ENCODE measurements at places on chromosomes 12 and 14.

- DNase-seq = no peak
Observed at GRCh38 chr12:11412731-11413130, 17.4 kb upstream of the PRB2 start.

DNA sequence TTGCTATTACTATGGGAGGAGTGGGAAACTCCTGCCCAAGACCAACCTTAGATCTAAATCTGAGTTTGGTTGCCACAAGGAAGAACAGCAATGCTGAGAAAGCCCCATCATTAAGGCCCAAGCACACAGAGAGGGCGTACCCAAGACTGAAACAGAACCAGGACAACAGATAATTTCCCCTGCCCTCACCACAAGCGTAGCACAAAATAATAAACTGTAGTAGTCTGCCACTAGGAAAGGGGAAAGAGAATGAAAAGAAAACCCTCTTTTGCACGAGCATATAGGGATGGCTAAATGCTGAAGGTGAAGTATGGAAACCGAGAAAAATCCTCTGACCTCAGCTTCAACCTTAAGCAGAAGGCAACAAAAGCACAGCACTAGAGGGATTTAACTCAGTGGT lies 76.5 kb upstream of the DHRS4 start:
- DNase-seq = no peak

GRCh38 chr12:1994429-1995143 lies 9.7 kb downstream of the DCP1B start:
- no peak for DNase-seq

DNA sequence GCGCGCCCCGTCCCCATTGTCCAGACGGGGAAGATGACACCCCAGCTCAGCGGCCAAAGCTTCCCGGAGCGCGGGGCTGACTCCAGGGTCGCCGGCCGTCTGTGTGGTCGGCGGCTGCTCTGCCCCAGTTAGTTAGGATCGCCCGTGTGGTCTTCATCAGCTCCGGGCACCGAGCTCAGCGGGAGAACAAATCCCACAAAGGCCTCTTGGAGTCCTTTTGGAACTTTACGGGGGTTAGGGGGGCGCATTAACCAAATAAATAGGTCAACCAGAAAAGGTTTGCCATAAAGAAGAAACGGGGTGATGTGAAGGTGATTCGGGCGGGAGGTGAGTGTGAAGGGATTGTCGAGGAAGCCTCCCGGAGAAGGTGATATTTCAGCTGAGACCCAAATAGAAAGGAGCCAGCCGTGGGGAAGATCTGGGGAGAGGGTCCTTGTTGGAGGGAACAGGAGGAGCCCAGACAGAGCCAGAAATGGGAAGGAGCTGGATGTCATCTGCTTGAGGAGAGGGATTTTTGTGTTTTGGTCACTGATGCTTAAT lies 697 bp downstream of the ATP6V0A2 start:
- no peak for DNase-seq
